ENCODE measurements at places on chromosomes 3 and 15.

DNA sequence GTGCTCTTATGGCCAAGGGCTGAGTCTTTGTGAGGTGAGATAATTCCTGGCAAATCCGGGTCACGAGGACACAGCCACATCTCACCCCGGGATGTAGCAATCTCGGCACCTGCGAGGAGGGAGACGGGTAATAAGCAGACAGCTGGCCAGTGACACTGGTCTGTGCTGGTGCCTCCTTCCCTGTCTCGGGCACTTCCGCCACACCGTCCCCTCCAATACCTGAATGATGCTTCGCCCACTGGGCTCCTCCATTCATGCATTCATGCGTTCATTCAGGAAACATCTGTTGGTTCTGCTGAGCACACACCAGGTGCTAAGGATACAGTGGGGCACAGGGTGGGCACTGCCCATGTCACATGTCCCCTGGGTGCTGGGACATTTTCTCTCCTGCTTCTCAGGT is 60.1 kb downstream of the ATP10A start:
- DNase-seq, result no peak

DNA sequence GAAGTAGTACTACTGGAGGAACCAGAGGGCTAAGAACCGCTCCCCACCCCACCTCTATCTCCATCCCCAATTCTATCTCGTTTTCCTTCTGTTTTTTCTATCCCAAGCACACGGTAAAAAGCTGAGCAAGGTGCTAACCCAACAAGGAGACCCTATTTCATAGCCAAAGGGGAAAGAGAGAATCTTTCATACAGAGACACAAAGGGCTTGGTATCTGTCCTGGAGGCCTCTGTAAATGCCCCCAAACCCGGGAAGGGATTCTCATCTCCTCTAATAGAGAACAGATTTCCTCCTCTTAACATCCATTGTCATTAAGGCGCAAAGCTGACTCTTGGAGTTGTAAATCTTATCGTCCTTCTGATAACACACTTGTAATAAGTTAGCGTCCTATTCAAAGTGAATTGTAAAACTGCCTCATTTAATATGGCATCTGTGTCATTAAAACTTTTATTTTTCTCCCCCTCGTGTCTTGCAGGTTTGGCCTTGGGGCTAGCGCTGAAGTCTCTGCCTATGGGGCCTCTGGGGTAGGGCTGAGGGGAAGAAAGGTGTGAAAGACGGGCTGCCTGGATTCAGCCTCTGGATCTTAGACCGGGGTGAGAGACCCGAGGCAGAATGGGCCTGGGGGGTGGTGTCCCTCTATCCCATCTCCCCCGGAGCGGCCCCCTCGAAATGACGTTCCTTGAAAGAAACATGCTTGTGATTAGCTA is 12.1 kb downstream of the NR2F2 start:
- DNase-seq, result no peak

DNA sequence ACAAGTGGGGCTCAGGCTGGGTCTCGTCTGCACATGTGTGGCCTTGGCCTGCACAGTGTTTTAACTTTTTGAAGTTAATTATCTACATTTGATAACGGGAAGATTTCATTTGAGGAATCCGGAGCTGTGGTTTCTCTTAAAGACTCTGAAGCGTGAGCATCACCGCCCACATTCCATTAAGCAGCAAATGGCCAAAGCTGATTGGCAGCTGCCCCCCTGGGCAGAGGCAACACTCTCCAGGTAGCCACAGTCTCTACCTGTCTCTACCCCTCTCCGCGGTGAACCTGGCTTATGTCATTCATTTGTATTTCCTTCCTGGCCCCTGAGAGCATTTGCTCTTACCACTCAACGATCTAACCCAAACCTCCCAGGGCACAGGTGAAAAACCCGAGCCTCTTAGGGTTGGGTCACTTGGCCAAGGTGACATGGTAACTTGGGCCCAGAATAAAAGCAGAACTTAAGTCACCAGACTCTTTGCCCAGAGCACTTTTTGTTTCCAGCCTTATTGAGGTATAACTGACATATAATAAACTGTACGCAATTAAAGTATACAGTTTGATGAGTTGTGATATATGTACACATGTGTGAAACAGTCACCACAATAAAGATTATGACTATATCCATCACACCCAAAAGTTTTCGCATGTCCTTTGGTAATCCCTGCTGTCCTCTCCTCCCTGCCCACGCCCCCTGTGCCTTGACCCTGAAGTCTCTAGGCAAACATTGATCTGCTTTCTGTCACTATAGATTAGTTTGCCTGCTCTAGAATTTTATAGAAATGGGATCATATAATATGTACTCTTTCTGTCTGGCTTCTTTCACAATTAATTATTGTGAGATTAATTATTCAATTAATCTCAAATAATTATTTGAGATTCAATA is 245.7 kb upstream of the HES1 start:
- DNase-seq, result no peak

GRCh38 chr3:75048650-75049049 is 434.2 kb upstream of the CNTN3 start:
- DNase-seq, result no peak

DNA sequence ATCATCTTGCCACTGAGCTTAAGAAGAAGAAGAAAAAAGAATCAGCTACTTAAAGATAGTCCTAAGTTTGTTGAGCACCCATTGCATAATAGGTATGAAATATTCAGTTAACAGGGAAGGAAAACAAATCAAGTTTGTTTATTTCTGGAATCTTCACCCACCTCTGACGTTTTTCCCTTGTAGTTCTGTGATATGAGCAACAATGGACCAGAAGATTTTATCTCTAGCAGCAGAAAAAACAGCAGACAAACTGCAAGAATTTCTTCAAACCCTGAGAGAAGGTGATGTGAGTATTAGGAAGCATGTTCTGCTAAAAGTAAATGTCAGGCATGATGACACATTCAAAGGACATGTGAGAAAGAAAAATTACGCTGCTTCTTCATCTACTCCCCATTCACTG is 3.7 kb downstream of the FANCI start:
- no peak for DNase-seq

DNA sequence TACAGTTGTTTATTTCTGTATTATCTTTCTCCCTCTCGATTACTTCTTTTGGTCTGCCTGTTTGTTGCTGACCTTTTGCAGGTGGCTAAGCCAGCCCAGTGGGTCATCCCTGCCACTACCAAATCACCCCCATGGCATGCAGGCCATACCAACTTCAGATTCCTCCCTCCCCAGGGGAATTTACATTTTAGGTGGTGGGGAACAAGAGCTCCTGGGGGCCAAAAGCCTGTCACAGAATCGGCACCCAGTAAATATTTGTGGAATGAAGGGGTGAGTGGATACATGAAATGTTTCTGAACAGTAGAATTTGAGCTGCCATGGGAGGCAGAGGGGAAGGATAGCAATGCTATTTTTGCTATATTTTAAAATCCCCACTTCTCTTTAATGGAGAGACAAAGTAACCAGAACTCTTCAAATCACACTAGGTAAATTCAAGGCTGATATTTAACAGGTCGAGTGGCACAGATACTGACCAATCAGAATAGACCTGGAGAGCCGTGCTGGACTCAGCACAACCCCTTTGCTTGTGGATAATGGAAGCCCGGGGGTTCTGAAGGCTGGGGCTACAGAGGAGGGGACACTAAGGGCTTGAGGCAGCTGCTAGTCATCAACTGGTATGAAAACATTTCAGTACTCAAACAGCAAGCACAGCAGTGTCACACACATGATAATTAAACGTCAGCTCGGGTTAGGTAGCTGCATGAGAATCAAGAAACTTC is 54.3 kb upstream of the SMAD3 start:
- no peak for DNase-seq

GRCh38 chr3:168801794-168802193 is 706.1 kb upstream of the GOLIM4 start:
- no peak for DNase-seq

DNA sequence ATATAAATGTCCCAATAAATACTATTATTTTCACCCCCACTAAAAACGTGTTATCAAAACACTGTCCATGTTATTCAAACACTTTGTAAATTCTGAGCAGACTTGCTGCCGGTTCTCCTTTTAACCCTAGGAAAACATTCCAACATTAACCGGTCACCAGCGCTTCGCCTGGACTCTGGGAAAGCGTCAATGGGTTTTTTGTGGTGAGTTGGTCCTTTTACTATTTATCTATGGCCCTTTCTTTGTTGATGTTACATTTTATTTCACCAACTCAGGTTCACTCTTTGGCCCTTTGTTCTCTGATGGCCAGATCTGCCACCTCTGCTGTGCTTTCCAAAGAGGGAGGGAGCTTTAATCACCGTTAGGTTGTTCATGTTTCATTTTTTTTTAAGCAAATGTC is 4.1 kb upstream of the EOMES start:
- no peak for DNase-seq

GRCh38 chr3:145807990-145808389 is 353.0 kb downstream of the PLOD2 start:
- DNase-seq, result no peak

DNA sequence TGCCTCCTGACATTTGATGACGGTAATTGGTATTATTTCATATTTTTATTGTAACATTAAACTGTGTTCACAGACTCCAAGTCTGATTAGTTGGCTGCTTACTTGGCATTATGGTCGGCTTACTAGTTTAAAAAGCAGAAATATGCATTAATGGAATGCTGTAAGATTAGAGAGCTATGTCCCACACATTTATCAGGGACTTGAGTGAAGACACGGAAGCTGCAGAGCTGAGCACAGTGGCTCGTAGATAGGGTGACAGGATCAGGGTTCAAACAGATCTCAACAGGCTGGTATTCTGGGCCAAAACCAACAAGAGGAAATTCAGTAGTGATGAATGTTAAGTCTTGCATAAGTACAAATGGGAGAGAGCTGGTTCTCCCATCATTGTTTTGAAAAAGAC is 113.8 kb downstream of the ADAMTSL3 start:
- no peak for DNase-seq

DNA sequence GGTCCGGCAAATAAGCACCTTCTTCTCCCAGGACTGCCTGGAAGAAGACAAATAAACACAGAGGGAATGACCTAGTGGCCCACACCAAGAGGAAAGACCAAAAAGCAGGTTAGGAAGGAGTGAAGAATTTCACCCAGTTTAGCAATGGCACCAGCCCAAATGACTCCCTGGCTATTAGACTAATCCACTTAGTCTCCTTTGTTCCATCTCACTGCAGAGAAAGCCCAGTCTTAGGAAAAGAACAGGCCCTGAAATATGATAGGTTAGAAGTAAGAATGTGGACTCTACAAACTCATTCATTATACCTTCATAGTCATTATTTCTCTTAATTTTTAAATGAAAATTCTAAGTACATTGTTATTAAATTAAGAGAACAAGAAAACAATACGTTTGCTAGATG is 23.2 kb downstream of the SERPINI2 start:
- DNase-seq, result no peak

- DNase-seq, result no peak
Observed at GRCh38 chr15:56758770-56759449, 25.6 kb upstream of the ZNF280D start.

GRCh38 chr3:195461594-195462307 is 18.9 kb upstream of the ACAP2 start:
- DNase-seq, result no peak

DNA sequence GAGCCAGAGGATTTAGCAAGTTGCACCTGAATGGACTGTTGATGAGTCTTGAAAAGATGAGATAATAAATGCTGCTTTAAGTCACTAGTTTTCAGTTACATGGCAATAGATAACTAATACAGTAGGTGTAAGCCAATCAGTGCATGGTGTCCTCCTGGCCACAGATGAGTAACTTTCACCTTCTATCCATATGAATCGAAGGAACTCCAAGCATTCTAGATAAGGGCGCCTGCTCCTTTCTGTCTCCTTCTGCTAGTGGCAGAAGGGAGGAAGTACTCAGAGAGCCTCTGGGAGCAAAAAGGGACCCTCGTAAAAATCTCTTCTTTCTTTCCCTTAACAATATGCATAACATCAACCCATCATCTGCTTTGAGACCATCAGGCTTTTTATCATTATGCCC is 37.3 kb downstream of the TM6SF1 start:
- no peak for DNase-seq

GRCh38 chr15:27057904-27058645 is 87.1 kb downstream of the GABRG3 start:
- DNase-seq, result no peak

DNA sequence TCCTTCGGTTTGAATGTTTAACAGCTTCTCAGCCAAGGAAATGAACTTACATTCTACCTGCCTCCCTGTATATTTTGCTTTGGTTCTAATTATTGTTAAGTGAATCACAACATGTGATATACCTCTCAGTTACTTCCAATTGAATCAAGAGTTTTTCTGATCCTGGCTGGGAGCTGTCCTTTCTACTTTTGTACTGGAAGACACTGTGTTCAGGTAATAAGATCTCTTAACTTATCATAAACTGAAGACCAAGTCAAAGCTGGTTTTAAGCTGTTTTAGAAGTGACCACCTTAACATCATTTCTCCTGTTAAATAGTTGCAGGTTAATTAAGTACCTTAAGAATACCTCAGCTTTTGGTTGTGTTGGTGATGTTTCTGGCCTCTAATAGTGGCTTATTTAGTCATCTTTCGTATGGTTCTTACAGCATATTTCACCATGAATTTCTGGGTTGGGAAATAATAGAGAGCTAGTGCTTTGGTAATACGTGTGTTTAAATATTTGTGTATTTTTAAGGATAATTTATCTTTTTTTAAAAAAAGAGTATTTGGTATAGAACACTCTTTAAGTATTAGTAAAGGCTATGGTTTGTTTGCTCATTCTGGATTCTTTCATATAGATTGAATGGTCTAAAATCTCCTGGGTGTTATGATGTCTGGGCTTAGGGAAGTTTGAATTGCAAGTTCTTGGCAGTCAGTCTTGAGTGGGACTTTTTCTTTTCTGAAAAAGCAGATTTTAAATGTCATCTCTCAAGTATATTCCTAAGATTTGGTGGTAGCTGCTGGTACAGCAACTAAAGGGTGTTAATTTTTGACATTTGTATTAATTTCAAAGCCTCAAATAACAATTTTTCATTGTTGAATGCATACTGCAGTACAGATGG is 1.6 kb downstream of the RAB8B start:
- no peak for DNase-seq

DNA sequence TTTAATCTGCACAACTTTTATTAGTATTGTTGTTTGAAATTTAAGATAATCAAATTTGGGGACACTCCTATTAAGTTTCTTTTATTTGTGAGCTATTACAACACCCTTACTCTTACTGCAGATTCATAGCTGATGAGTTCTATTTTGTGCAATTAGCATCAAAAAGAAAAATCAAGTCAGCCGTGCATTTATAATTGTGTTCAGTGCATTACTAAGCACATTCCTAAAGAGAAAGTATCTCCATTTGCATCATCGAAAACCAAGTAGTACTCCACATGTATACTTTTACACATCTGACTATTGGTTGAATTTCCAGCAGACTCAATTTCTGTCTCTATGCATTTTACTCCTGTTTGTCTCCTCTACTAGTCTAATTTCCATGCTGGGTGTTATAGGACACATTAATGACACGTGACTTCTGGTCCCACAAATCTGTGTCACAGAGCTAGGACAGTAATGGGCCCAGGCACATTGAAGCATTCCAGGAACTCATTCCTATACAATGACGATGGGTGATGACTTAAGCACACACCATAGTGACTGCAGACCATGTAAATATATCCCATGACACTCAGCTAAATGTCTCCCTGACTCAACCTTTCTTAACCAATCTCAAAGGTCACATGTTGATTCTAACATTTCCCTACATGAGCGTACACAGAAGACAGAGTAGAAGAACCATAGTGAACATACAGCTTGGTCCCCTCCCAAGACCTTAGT is 477.5 kb downstream of the LPP start:
- DNase-seq, result no peak

GRCh38 chr3:127036209-127037020 is 53.5 kb downstream of the PLXNA1 start:
- no peak for DNase-seq

GRCh38 chr3:151795276-151795675 is 18.6 kb upstream of the AADAC start:
- no peak for DNase-seq
